Activated T-helper 2 cell treated with anti-CD3 and anti-CD28 coated beads, Interferon-gamma antibody, Interleukin-2, Interleukin-4, amounts not matched to agents 10 μg/mL and 5 μg/mL and 100 μg/mL, durations not matched to agents 14 hours and 24 hours and 36 hours (primary cell): ENCODE measurements at places on chromosomes 12 and 14. TPM values are rescaled to one million over a fixed set of nuclear protein-coding genes. Genes with fewer than 3 reads are reported as not detected.
A peak's percentile ranks its signal among the peaks of the same experiment; 100 is the strongest.

Gene NFE2
- total RNA-seq, result not detected in 2 replicates

GRCh38 chr12:49672301-49673217 is 34.6 kb downstream of the FMNL3 start:
- DNase-seq, result no peak
- no peaks in the 10 kb centered on the region for H3K27me3 ChIP-seq
- peaks cover 85% of the 10 kb centered on the region for H3K4me1 ChIP-seq
- no peak overlapping the region for H3K4me3 ChIP-seq
- H3K27ac ChIP-seq, result peak overlapping the region; percentile 86

GRCh38 chr12:14961466-14962152 is at the start of gene ARHGDIB:
Gene ARHGDIB (minus strand): TSS chr12:14961601. CDS start chr12:14950712, 10,889 bp downstream.
- peaks cover 53% of the 10 kb centered on the region for H3K4me1 ChIP-seq

DNA sequence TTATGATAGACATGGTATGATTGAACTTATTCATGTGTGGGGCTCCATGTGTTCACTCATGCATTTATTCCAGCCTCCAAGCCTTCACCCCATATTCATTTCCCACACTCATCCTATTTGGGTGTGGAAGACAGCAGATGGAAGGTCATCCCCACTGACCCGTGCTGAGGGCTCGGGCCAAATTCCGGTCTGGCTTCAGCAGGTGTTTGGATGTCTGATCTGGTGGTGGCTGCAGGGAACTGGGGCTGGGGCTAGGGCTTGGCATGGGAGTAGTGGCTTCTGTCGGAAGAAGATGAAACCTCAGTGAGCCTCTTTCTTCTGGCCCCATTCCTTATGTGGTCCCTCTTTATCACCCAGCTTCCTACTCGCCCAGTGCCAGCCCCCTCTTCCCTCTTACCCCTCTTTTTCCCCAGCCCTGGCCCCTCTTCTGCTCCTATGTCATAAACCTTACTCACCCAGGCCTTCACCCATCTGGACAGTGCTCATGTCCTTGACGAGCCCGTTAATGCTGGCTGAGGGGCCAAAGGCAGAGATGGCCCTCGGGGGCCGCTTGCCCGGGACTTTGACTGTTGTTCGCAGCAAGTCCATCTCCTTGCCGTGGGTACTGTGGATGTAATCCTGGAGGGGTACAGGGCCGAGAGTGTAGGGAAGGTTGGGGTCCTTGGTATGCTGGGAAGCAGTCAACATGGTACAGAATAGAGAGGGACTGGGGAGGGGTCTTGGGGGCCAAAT is 8.0 kb downstream of the AGAP2 start:
- H3K27ac ChIP-seq, result no peak overlapping the region
- H3K4me3 ChIP-seq, result no peak overlapping the region
- no peak for DNase-seq
- H3K36me3 ChIP-seq, result peaks cover 67% of the 10 kb centered on the region

GRCh38 chr14:75236901-75237419 is 41.7 kb upstream of the FOS start:
- H3K27me3 ChIP-seq, result peaks cover 24% of the 10 kb centered on the region
- H3K27ac ChIP-seq, result no peak overlapping the region
- H3K4me1 ChIP-seq, result peaks cover 4% of the 10 kb centered on the region
- no peaks in the 10 kb centered on the region for H3K36me3 ChIP-seq
- DNase-seq, result no peak

- no peak for DNase-seq
- no peaks in the 10 kb centered on the region for H3K27me3 ChIP-seq
- H3K27ac ChIP-seq, result no peak overlapping the region
- H3K4me1 ChIP-seq, result peaks cover 12% of the 10 kb centered on the region
Observed at GRCh38 chr14:60773558-60773957, 39.0 kb downstream of the MNAT1 start.

DNA sequence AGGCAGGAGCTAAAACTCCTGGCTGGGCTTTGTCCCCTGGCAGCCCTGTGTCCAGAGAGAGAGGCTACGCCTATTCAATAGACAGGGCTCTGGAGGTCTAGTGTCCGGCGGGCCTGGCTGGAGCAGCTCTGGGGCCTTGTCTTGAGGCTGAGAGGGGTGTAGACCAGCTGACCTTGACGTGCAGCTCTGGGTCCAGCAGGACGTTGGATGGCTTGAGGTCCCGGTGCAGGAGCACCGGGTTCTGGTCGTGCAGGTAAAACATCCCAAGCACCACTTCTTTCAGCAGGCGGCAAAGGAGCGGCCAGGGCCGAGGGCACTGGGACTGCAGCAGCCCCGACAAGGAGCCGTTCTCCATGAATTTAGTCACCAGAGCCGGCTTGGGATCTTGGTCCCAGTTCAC is 948 bp downstream of the RIPK3 start:
- peaks cover 19% of the 10 kb centered on the region for H3K4me1 ChIP-seq
- DNase-seq, result no peak
- peak overlapping the region; percentile 87 for H3K4me3 ChIP-seq
- no peak overlapping the region for H3K27ac ChIP-seq

- H3K4me1 ChIP-seq, result no peaks in the 10 kb centered on the region
- no peaks in the 10 kb centered on the region for H3K36me3 ChIP-seq
- no peaks in the 10 kb centered on the region for H3K27me3 ChIP-seq
- no peak for DNase-seq
- H3K27ac ChIP-seq, result no peak overlapping the region
Observed at GRCh38 chr14:48575772-48576171, 900.4 kb upstream of the MDGA2 start.

GRCh38 chr14:81557146-81557545 is 23.5 kb upstream of the SEL1L start:
- H3K27me3 ChIP-seq, result peaks cover 4% of the 10 kb centered on the region
- DNase-seq, result no peak
- H3K27ac ChIP-seq, result no peak overlapping the region

Gene HCAR3
- total RNA-seq, result 0.34 and 0.46 TPM in 2 replicates

GRCh38 chr14:39423793-39424192 is 8.4 kb downstream of the FBXO33 start:
- peaks cover 29% of the 10 kb centered on the region for H3K36me3 ChIP-seq
- no peaks in the 10 kb centered on the region for H3K27me3 ChIP-seq
- no peak overlapping the region for H3K27ac ChIP-seq
- DNase-seq, result no peak

Gene KSR2
- 0.05 and 0.09 TPM in 2 replicates for total RNA-seq

GRCh38 chr12:132286912-132287311 is 42.5 kb downstream of the GALNT9 start:
- no peaks in the 10 kb centered on the region for H3K36me3 ChIP-seq
- no peaks in the 10 kb centered on the region for H3K4me1 ChIP-seq
- H3K4me3 ChIP-seq, result no peak overlapping the region
- no peak for DNase-seq
- no peak overlapping the region for H3K27ac ChIP-seq

GRCh38 chr14:92373336-92373735 is 50.4 kb downstream of the SLC24A4 start:
- H3K27me3 ChIP-seq, result peaks cover 4% of the 10 kb centered on the region
- no peak for DNase-seq
- H3K27ac ChIP-seq, result no peak overlapping the region
- H3K4me1 ChIP-seq, result no peaks in the 10 kb centered on the region
- no peak overlapping the region for H3K4me3 ChIP-seq
- H3K36me3 ChIP-seq, result no peaks in the 10 kb centered on the region

DNA sequence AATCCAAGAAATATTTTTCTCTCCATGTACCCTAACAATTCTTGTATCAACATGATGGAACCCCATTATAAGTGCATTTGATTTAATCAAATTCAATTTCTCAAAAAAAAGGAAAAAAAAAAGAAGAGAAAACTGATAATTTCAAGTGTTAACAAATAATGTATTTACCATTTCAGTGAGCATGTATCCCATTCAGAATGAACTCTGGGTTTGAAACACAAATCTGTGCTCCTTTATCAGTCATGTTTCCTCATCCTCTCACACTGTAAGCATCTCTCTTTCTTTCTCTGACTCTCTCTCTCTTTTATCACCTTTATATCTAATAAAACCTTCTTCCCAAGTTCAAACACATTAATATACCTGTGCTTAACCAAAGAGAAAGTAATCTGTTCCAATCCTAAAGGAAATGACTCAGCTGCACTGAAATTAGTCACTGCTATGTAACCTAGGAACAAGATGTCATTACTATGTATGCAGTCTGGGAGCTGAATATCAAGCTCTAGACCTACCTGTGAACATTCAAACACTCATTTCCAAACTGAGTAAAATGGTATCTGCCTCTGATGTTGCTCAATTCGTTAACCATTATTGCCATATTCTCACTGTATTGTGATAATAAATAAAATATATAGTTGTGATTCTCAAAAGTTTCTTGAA is 135.0 kb upstream of the LRIG3 start:
- peaks cover 2% of the 10 kb centered on the region for H3K4me1 ChIP-seq
- DNase-seq, result no peak
- H3K36me3 ChIP-seq, result no peaks in the 10 kb centered on the region
- H3K4me3 ChIP-seq, result no peak overlapping the region
- no peak overlapping the region for H3K27ac ChIP-seq
- no peaks in the 10 kb centered on the region for H3K27me3 ChIP-seq

DNA sequence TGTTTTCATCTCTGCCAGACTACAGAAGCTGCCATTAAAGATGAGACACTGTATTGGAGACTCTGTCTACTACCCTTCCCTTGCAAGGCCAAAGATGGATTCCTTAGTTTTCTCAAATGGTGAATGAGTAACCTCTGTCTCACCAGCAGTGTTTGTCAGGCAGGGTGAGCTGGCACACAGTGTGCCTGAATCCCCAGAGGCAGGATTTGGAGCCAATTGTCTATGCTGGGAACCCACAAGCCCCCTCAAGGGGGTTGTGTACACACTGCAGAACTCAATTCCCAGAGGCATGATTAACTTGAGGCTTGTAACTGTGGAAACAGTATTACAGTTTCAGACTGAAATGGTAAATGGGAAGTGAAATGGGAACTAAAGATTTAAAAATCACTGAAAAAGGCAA is 136.8 kb upstream of the PTPRB start:
- no peaks in the 10 kb centered on the region for H3K4me1 ChIP-seq
- peaks cover 2% of the 10 kb centered on the region for H3K27me3 ChIP-seq
- no peak for DNase-seq
- H3K27ac ChIP-seq, result no peak overlapping the region
- no peak overlapping the region for H3K4me3 ChIP-seq

Gene KLRK1
- total RNA-seq, result 0.69 and 0.75 TPM in 2 replicates

DNA sequence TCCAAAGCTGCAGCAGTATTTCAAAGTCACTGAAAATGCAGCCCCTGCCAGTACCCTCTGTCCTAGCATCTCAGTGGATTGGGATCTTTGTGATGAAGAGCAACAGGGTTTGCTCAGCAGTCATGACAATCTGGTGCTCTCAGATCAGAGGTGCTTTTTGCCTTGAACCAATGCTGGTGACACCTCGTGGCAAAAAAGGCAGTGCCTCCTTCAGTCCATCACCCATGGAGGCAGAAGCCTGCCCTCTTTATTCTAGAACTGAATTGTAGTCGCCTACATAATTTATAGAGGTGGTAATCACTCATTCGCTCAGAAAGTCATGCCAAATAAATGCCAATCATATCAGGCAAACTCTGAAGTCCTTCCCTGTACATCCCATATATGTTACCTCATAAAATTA is 126.0 kb upstream of the VRK1 start:
- H3K36me3 ChIP-seq, result no peaks in the 10 kb centered on the region
- no peak overlapping the region for H3K4me3 ChIP-seq
- H3K27ac ChIP-seq, result no peak overlapping the region
- no peak for DNase-seq

GRCh38 chr12:67193704-67194103 is 75.5 kb upstream of the CAND1 start:
- no peaks in the 10 kb centered on the region for H3K4me1 ChIP-seq
- no peaks in the 10 kb centered on the region for H3K36me3 ChIP-seq
- no peak overlapping the region for H3K27ac ChIP-seq
- DNase-seq, result no peak

- no peaks in the 10 kb centered on the region for H3K36me3 ChIP-seq
- no peak overlapping the region for H3K4me3 ChIP-seq
- peaks cover 13% of the 10 kb centered on the region for H3K27me3 ChIP-seq
- H3K4me1 ChIP-seq, result no peaks in the 10 kb centered on the region
Observed at GRCh38 chr14:78164226-78164853, 5.8 kb upstream of the NRXN3 start.

GRCh38 chr14:57493467-57494181 is at the start of gene CCDC198:
Gene CCDC198 (minus strand): TSS chr14:57493857. CDS start chr14:57493715, 142 bp downstream.
- peaks cover 2% of the 10 kb centered on the region for H3K4me1 ChIP-seq
- H3K27ac ChIP-seq, result no peak within 1 kb of the TSS
- no peaks in the 10 kb centered on the region for H3K27me3 ChIP-seq
- no peak for DNase-seq

GRCh38 chr12:20601668-20602280 is 93.4 kb upstream of the SLCO1C1 start:
- H3K36me3 ChIP-seq, result no peaks in the 10 kb centered on the region
- H3K27me3 ChIP-seq, result no peaks in the 10 kb centered on the region
- no peak overlapping the region for H3K4me3 ChIP-seq
- no peak for DNase-seq

DNA sequence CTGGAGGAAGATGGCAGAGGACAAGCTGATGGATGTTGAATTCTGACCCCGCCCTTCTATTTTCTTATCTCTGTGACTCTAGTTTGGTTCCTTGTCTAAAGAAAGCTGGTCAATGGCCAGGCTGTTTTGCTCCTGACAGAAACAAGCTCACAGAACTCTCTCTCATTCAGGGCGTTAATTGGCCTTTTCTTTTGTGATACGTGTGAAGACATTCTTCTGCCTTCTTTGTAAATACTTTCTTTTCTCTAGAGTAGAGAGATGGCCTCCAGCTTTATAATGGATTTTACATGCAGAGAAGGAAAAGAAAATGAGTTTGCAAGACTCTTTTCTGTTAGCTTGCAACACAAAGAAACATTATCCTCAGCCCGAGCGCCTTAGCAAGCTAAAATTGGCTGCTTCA is 492.2 kb upstream of the CCDC196 start:
- H3K4me1 ChIP-seq, result peaks cover 22% of the 10 kb centered on the region
- no peak for DNase-seq
- no peaks in the 10 kb centered on the region for H3K27me3 ChIP-seq
- H3K4me3 ChIP-seq, result no peak overlapping the region
- H3K27ac ChIP-seq, result no peak overlapping the region

Gene MYF5
- not detected in 2 replicates for total RNA-seq

DNA sequence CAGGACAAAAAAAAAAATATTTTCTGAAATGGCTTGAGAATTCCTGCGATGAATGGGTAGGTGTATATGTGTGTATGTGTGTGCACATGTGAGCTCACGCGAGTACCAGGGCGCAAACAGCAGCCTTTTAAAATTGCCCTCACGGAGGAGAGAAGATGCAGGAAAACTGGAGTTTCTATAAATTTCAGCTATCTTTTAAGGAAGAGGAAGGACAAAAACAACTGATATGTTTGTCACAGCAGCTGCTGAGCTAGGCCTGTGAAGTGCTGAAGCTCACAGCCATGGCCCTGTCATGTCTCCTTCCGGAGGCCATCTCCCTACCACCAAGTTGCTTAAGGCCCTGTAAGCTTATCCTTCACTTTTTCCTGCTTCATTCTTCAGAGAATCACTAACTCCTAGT is 40.8 kb downstream of the DUSP16 start:
- peaks cover 60% of the 10 kb centered on the region for H3K36me3 ChIP-seq
- H3K4me1 ChIP-seq, result peaks cover 18% of the 10 kb centered on the region
- H3K27me3 ChIP-seq, result no peaks in the 10 kb centered on the region
- no peak overlapping the region for H3K27ac ChIP-seq
- no peak overlapping the region for H3K4me3 ChIP-seq
- DNase-seq, result no peak
